ENCODE measurements at places on chromosomes 12 and 14.
A peak's percentile ranks its signal among the peaks of the same experiment; 100 is the strongest.

GRCh38 chr12:71469258-71469750 lies 29.7 kb downstream of the LGR5 start:
- DNase-seq, result no peak

DNA sequence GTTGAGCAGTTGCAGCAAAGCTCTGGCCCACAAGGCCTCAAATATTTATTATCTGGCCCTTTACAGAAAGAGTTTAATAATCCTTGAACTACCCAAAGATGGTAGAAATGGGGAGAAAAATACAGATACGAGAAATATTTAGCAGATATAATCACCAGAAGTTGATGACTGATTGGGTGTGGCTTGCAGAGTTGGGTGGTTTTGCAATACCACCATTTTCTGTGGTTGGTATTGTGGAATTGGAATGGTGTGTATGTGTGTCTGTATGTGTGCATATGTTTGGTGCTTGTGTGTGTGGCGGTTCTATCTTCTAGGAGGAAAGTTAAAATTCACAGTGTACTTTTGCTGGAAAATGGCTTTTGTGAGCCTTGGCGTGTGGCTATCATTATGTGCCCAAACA lies 85.4 kb upstream of the MANSC4 start:
- no peak for DNase-seq

GRCh38 chr12:79420146-79420618 lies 270.6 kb downstream of the PAWR start:
- DNase-seq, result no peak

- no peak for DNase-seq
Observed at GRCh38 chr12:41981013-41981412, 163.7 kb downstream of the GXYLT1 start.

DNA sequence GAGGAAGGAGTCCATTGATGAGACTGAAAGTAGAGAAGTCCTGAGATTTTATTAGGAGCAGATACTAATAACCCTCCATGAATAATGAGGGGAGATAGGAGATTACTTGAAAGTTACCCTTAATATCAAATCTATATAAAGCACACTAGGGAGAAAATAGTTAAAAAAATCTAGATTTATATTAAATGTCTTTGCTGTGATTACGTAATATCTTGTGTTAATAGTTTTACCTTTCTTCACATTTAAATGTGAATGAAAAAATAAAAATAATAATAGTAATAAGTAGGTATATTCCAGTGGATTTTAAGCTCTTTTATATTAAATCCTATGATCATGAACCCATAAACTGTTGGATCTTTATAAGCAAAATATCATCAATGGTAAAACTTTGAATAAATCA lies 267.3 kb upstream of the SYT10 start:
- DNase-seq, result no peak

- DNase-seq, result no peak
Observed at GRCh38 chr12:108308395-108309085, 30.6 kb downstream of the CMKLR1 start.

GRCh38 chr12:131132118-131132892 lies 178.6 kb downstream of the ADGRD1 start:
- peak; percentile 84 for DNase-seq

DNA sequence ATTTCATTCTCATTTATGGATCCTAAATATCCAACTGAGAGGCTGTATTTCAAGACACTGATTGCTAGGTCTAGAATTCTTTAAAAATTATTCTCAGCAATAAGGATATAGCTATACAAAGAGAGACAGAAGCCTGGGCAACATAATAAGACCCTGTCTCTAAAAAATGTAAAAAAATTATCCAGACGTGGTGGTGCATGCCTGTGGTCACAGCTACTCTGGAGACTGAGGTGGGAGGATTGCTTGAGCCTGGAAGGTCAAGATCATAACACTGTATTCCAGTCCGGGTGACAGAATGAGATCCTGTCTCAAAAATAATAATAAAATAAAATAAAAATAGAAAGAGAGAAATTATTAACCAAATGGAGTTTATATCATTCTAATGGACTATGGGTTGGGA lies 20.6 kb upstream of the ARID2 start:
- DNase-seq, result no peak

DNA sequence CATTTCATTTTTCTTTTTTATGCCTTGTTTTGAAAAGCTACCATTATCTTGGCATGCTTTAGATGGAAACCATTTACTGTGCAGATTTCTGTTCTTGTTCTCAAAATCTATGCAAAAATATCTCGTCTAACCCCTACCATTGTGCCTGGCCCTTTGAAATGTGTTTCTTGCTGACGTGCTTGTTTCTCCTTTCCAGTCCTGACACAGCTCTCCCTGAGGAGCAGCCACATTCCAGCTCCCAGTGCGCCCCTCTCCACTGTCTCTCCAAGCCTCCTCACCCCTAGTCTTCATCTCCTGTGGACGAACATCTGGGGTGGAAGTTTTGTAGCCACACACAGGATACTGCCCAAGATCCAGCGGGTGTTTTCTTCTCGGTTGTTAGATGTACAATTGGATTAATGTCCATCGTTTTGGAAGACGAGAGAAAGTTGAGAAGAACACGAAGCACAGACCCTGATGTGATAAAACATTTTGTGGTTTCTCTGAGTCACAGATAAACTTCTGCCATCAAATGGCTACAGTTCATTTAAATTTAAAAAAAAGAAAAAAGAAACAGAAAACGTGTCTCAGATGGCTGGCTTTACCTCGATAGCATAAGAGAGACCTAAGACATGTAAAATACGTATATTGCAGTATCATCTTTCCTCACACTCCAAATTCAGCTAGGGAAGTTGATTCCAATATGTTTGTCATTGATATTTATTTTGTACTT lies 21.9 kb upstream of the FGD4 start:
- DNase-seq, result no peak

DNA sequence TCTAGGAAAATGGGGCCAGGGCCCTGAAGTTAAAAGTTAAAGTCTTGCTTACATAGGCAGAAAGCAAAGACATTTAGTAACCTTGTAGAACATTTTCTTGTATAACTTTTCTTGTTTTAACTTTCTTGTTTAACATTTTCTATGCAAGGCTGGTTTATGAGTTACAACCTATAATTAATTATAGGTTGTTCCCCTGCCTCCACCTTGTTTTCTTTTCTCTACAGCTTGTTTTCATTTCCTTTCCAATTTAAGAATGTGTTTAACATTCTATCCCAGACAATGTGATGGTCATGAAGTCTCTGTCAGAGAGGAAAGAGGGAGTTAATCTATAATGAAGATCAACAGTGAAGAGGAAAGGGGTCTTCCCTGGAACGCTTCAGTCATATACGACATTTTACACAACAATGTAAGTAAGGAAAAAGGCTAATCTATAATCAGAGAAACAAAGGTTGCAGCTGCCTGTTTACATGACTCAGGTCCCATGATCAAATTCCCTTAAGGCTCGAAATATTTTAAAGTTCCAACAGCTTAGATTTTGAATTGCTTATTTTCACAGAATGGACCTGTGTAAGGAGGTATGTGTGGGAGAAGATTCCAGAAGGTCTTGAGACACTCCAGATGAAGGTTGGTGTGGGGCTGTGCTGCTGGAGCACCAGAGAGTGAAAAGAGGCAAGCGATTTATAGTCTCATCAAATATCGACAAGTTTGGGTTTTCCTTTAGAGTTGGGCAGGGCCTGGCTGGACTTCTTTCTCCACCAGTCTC lies 34.2 kb upstream of the TCL1B start:
- DNase-seq, result no peak

- DNase-seq, result no peak
Observed at GRCh38 chr12:32559434-32559833, 119.7 kb upstream of the DNM1L start.

DNA sequence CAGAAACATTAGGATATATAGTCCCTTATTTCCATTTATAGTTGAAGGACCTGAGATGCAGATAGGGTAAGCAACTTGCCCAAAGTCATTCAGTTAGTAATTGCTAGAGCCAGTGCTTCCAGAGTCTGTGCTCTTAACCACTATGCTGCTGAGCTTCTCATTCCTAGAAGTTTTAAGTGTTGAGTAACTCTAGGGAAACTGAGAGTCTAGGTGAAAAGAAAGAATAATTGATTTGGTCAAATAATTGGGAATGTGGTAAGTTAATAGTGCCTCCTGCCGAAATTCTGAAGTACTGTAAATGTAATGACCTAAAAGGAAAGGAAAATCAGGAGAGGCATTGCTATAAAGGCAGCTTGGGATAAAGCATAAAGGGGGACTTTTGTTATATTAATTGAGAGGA lies 14.1 kb downstream of the PYROXD1 start:
- DNase-seq, result no peak

- no peak for DNase-seq
Observed at GRCh38 chr12:42961395-42961794, 371.8 kb upstream of the PRICKLE1 start.

DNA sequence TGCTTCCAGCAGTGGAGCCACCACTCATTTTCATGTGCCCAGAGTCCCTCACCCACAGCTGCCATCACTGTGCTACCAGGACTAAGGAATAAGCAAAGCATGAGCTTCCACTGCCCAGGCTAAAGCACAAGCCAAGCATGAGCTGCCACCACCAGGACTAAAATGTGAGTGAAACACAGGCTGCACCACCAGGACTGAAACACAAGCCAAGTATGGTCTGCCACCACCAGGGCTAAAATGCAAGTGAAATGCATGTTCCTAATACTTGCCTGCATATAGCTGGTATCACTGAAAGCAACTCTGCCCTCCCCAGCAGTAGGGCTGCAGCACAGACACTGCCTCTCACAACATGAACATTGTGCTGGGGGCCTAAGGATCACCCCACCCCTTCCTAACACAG lies 30.0 kb downstream of the CEP83 start:
- DNase-seq, result no peak

- DNase-seq, result peak; percentile 52
Observed at GRCh38 chr12:46269429-46270241, 792 bp upstream of the SLC38A1 start.

DNA sequence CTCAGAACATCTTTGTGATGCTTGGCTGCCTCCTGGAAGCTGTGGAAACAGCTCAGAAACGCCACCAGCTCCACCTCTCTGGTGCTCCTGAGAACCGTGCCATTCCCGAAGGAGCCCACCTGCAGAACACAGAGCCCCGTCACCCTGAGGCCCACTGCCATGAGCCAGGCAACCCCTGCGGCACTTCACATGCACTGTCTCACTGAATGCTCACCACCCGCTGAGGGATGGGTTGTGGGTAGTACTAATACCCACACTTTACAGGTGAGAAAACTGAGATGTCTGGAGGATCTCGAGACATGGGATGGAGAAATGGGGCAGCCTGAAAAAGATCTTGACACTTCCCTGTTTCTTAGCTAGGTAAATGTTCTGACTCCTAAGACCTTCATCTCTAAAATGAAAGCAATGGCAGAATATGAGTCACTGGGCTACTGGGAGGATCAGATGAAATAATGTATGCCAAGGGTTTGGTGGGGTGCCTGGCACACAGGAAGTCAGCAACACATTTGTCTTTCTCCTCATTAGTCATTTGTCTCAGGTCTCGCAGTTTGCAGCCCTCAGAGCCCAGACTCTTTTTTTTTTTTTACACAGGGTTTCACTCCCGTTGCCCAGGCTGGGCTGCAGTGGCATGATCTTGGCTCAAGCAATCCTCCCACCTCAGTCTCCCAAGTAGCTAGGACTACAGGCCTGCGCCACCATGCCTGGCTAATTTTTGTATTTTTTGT lies 5.3 kb downstream of the OASL start:
- DNase-seq, result no peak

DNA sequence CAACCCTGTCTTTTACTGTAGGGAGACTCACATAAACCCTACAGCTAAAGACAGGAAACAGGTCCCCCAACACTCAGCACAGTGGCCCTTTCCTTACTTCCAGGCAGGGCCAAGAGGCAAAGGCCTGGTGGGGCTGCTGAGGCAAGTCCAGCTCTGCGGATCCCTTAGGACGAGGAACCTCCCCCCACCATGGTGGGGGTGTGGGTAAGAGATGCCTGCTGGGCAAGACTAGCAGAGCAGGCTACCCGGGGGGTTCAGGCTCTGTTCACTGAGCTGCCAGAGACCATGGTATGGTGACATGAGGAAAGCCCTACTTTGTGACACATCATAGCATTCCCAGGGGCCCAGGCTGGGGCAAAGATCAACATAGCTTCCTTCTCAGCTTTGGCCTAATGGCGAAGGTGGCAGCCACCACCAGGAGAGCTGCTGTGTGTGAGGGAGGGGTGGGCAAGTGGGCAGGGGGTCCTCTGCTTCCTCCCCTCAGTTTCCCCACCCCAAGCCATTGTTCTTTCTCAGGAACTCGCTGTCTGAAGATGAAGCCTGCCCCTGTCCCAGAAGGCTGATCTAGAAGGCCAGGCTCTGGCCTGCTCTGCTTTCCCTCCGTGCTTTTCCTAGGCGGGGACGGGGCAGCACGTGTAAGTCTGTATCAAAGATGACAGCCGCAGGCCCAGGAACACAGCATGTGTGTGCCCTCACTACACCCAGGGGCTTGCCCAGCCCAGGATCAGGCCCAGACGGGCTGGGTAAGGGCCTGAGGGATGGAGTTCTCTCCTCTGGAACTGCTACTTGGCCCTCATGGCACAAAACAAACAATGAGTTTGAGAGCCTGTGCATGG lies 10.1 kb upstream of the TINF2 start:
- DNase-seq, result no peak

- no peak for DNase-seq
Observed at GRCh38 chr14:68571928-68572525, 220.8 kb downstream of the ZFP36L1 start.

GRCh38 chr12:13100605-13100881 lies 2.9 kb downstream of the GSG1 start:
- DNase-seq, result no peak

GRCh38 chr12:131499160-131499863 lies 211.6 kb upstream of the SFSWAP start:
- no peak for DNase-seq

GRCh38 chr12:111150360-111150759 lies 218.5 kb downstream of the PHETA1 start:
- no peak for DNase-seq

- DNase-seq, result no peak
Observed at GRCh38 chr12:89655841-89656240, 52.8 kb downstream of the ATP2B1 start.

DNA sequence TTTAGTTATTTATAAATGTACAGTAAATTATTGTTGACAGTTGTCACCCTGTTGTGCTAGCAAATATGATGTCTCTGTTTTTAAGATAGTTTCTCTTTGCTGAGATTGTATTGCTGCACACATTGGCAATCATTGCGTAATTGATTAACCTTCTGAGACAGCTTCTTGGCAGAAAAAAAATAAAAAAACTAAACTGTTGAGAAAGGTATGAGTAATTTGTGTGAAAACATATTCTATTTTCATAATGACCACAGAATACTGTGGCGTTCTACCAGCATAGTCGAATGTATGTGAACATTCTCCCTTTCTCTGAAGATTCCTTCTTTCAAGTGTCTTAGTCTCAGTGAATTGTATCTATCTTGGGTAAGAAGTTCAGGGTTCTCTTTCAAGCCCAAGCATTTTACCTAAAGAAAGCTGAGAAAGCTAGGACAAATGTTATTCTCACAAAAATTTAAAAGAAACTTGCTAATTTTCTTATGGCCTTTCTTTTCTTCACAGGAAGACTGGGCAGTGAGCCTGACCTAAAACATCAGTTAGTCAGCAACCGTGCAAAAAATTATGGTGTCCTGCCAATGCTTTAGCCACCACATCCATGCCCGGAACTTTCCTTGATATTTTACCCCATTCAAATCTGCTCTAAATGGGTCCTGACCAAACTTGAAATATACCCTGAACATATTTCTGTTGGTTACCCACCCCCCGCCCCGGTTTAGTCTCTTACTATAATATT lies 69.0 kb upstream of the REP15 start:
- DNase-seq, result no peak
